ENCODE measurements at places on chromosomes 5 and 9.
A peak's percentile ranks its signal among the peaks of the same experiment; 100 is the strongest.

GRCh38 chr5:170161069-170161468 lies 55.4 kb downstream of the FOXI1 start:
- no peak for DNase-seq

- no peak for DNase-seq
These were observed 24.0 kb downstream of the CDKN2A start for GRCh38 chr9:21969951-21970799.

- DNase-seq: no peak
These were observed 147.0 kb upstream of the FOXD4L5 start for GRCh38 chr9:65432051-65432450.

- DNase-seq: no peak
These were observed 7.5 kb downstream of the NREP start for GRCh38 chr5:111749303-111750026.

- DNase-seq: no peak
These were observed 5.2 kb downstream of the GM2A start for GRCh38 chr5:151258201-151258611.

- no peak for DNase-seq
These were observed 141.7 kb downstream of the HTR1A start for GRCh38 chr5:63820577-63820976.

- no peak for DNase-seq
These were observed 78.4 kb downstream of the MAP1B start for GRCh38 chr5:72185496-72186329.

- DNase-seq: no peak
These were observed 91.8 kb upstream of the PRSS3 start for GRCh38 chr9:33703430-33704102.

DNA sequence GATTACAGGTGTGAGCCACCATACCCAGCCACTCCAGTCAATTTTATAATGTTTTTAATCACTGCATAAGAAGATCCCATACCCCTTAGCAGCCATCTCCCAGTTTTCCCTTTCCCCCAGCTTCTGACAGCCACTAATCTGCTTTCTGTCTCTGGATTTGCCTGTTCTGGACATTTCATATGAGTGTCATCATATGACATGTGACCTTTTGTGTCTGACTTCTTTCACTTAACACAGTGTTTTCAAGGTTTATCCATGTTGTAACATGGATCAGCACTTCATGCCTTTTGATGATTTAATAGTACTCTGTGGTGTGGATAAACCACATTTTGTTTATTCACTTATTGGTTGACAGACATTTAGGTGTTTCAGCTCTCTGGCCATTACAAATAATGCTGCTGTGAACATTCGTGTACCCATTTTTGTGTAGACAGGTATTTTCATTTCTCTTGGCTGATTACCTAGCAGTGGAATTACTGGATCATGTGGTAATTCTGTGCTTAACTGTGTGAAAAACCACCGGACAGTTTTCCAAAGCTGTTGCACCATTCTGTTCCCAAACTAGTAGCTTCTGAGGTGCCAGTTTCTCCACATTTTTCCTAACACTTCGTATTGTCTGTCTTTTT lies 8.6 kb downstream of the SUSD3 start:
- DNase-seq: no peak

DNA sequence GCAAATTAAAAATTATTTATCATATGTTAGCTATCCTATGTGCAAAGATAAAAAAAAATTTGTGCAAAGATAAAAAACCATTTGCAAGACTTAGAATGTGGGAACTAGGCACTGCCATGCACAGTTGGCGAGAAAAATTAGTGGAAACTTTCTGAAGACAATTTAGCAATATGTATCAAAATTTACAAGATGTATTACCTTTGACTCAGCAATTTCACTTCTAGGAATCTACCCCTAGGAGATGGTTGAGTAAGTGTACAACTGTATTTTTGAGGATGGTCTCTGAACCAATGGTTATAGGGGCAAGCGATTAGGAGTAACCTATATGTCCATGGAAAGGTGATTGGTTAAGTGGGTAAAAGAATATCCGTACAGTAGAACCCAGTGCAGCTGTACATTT lies 88.9 kb downstream of the FGF1 start:
- DNase-seq: no peak

DNA sequence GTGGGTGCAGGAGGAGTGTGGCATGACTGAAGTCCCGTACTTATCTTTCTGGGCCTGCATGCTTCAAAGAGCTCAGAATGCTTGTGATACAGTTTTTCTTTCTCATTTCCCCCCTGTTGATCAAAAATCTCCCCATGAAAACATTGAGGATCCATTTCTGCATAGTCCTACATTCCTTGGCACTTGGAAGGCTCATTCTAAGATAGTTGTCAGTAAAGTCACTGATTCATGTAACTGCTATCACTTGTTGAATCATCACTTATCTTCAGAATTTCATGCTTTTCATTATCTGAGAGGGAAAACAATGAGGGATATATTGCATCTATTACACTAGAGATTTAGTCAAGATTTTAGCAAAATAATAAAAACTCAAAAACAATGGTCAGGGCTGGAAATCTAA lies 1953.1 kb upstream of the CDH6 start:
- DNase-seq: no peak

GRCh38 chr9:122261469-122261881 lies 3.2 kb downstream of the RBM18 start:
- DNase-seq: no peak

DNA sequence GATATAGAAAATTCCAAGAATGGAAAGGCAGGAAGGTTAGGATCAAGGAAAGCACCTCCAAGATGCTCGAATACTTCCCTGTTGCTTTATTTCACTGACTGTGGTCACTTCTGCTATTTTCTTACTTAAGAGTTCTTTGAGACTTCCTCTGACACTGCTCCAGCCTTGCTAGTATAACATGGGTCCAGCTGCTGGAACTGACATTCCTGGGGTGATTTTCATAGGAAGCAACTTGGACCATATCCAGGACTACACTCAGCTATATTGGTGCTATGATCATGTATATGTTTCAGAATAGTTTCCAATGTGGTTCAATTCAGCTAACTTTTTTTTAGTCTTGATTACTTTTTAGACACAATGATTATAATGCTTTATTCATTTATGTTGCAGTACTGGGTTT lies 81.6 kb upstream of the CKMT2 start:
- no peak for DNase-seq

DNA sequence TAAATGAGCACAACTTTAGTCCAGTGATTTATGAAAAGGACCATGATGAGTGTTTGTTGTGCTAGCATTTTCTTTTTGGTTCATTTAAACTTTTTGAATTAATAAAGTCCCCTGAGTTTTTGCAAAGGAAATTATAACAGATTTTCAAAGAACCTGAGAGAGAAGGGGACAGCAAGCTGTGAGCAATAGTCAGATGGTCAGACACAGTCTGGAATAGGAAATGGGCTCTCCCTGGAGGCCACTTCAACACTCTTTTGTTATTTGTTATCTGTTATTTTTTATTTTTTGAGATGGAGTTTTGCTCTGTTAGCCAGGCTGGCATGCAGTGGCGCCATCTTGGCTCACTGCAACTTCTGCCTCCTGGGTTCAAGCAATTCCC lies 171.1 kb downstream of the ARHGEF28 start:
- DNase-seq: no peak

DNA sequence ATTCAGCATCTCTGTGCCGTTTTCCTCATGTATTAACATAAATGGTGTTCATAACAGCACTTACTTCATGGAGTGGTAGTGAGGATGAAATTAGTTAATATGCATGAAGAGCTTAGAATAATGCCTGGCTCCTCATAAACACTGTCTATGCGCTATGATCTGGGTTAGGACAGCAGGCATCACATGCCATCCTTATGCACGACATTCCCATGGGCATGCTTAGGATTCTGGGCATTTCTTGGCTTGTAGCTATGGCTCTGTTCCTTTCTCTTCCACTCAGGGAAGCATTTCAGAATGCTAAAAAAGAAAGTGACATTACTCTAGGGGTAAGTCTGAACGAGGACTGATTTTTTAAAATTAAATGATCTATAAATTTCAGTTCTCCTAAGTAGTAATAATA lies 349.8 kb downstream of the ARHGEF28 start:
- no peak for DNase-seq

GRCh38 chr5:7802855-7803254 lies 48.1 kb downstream of the CFAP90 start:
- DNase-seq: no peak

DNA sequence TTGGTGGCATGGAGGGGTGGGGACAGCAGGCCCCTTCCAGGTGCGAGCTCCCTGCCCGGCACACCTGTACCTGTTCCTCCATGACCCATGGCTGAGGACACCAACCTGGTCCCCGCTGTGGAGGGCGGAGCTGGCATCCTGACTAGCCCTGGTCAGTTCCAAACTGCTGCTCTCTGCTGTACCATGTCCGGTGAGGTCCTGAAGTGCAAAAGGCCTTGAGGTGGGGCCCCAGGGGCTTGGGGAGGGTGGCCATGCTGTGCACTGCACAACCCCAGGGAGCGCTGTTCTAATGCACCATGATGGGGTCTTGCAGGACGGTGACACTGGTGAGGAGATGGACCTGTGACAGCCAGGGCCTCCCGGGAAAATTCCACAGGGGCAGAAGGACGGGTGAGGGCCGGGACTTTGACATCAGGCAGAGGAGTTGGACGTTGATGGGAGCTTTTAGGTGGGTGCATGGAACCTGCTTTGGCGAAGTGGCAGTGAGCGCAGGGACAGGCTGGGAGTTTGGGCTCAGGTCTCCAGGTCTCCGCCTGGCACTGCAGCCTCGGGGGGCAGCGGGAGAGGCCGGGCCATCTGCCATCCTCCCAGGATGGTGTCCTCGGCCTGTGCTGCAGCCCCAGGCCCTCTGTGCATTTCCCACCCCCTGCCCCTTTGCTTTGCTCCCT lies 38.9 kb downstream of the COL5A1 start:
- DNase-seq: no peak

GRCh38 chr5:170223360-170223759 lies 9.4 kb upstream of the C5orf58 start:
- DNase-seq: no peak

DNA sequence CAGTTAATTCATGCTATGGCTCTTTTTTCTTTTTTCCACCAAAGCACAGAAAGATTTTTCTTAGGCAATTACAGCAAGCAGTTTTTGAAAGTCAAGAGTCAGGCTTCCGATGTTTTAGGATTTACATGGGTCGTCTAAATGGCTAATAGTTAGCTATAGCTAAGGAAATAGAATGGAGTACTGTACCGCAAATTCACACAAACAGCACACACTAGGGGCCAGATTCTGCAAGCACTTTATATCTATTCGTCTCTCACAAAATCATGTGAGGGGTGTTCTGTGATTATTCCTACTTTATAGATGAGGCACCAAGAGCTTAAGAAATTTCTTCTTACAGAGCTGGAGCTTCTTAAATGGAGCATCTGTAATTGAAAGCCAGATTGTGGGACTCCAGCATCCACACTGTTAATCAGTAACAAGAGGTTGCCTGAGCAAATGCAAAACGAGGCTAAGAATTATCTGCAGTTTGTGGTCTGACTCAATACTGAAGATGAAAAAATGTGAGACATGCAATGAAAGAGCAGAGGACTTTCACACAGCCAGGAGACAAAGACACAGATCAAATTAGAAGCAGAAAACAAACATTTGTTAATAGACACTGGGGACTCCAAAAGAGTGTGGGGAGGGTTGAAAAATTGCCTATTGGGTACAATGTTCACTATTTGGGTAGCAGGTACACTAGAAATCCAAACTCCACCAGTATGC lies 62.7 kb upstream of the CTXN3 start:
- no peak for DNase-seq

DNA sequence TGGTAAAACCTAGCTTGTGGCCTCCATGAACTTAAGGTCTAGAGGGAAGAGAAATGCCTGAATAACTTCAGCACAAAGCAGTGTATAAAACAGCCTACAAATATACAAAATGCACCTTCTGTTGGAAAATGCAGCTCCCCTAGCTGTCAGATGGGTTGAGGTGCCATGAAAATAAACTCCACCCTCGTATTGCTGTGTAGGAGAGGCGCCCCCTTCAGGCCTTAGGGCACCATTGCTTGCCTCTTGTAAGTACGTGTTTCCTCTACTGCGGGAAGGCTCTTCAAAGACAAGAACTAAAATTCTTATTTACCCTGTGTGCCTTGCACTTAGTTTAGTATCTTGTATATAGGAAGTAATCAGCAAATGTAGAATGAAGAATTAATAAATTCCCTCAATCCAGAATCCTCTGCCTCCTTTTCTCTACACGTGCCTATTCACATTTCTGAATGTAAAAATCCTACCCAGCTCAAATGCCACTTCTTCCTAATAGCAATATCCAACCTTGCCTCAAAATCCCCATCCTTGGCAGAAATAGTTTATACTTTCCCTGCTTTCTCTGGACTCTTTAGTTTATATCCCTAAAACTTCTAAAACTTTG lies 393.7 kb upstream of the PDE4D start:
- peak; percentile 3 for DNase-seq

DNA sequence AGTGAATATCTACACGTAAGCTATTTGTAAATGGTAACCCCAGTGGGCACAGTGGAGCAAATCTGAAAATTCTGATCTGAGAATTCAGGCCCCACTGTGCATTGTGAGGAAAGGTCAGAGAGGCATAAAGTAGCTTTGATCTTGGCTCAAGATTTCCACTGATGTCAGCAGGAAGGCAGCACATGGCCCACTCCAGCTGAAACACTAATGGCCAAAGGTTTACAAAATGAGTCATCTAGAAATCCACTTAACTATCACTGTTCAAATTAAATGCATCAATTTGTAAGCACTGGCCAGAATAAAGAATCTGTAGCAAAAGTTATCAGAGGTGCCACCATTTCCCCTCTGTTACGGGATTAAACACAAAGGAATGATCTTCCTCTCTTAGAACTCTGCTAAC lies 191.6 kb downstream of the C9orf152 start:
- no peak for DNase-seq

DNA sequence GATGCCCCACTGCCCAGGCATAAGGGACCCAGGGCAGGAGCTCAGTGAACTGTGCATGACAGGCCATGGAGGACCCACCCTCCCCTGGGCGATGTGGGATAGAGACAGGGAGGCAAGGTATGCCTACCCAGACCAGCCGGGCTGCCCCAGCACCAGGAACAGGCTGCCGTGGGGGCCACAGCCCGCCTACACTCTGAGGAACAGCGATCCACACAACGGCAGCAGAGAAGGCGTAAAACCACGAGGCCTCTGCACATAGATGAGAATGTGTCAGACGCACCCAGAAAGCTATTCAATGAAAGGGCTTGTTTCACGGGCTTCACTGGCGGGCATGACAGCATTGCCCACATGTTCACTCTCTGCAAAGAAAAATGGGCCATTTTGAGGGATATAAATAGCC lies 49.5 kb downstream of the SEMA4D start:
- peak; percentile 42 for DNase-seq

DNA sequence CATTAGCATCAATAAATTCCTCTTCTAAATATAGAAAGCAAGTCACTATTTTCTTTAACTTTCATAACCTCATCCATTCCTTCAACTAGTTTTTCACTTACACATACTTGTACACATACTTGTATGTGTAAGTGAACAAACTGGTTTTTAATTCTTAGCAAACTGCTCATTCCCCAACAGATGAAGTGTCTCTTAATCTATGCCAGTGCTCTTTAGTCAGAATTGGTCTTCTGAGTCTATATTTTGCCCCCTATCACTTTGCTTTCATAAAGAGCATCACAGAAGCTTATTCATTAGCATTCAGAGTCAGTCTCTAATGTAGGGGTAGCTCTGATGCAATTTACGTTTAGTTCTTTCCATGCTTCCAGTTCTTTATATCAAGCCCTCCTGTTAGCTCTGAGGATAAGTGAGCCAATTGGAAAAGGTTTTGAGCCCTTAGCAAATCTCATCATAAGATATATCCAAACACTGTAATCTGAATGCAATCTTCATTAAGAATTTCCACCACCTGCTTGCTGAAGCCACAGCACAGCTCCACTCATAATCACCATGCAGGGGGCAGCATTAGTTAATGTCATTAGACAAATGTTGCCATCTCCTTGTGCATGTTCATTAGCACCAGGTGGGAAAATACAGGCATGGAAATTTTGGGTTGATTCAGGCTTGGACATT lies 178.5 kb upstream of the SLC24A2 start:
- DNase-seq: no peak

Measured in CD4-positive, alpha-beta T cell treated with Interleukin-12 subunit alpha and Interleukin-12 subunit beta, for 1 hour (primary cell).